ENCODE measurements at places on chromosomes 12 and 14.

DNA sequence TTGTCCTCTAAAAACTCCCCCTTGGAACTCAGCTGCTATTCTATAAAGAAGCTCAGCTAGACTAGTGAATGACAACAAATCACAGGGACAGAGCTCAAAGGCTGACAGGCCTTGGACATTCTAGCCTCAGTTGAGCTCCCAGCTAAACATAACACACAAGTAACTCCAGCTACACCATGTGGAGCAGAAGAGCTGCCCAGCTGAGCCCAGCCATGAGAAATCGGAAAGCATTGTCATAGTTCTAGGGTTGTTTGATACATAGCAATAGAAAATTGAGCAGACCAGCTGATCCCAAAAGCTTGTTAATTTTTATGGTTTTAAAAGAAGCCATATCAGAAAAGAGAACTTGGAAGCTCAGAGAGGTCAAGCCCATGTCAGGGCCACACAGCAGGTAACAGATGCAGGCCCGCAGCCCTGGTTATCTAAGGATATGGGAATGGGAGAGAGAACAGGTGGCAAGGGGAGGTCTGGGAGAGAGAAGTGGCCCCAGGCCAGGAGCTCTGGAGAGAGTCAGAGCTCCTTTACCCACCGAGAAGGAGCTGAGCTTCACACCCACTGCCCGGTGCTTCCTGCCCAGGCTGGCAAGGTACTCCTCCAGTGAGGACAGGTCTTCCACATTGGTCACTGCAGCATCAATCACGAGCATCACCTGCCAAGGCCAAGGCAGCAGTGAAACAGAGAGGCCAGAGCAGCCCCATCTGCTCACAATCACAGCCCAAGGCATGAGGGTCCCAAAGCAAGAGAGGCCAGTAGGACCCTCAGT, 2.9 kb downstream of the NGB start:
- no peak for DNase-seq

GRCh38 chr14:104979758-104980610, 1.8 kb upstream of the AHNAK2 start:
- DNase-seq, result no peak

- no peak for DNase-seq
Measured at GRCh38 chr14:72606879-72607278, 287.0 kb downstream of the DPF3 start.

DNA sequence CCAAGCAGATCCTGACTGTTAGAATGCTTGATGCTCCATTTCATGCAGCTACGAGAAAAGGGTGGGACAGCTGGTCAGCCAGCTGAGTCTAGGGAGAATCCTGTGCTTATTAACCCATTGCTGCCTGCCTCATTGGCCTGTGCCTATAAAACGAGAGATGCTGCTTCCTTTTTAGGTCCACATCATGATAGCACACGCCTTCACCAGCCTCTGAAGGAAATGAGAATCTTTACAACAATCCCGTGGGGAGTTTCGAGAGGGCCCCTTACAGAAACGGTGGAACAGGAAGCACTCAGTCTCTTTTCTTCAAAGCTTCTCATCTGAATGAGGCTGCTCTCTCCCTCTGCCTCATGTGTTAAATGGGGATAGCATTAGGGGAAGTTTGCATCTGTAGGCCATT, 147.3 kb upstream of the RFLNA start:
- DNase-seq, result no peak
